ENCODE measurements at places on chromosomes 16 and 17. TPM values are rescaled to one million over a fixed set of nuclear protein-coding genes. Genes with fewer than 3 reads are reported as not detected.

The ACBD4 gene
- 2.9 TPM for total RNA-seq

The TERB1 gene
- total RNA-seq = not detected

The GPR179 gene
- not detected for total RNA-seq

The CD300E gene
- not detected for total RNA-seq
